Stimulated activated CD4-positive, alpha-beta T cell treated with anti-CD3 and anti-CD28 coated beads, Interleukin-1b, Interleukin-23, amount 100 ng/mL, for 1 hour (primary cell): ENCODE measurements at places on chromosomes 5 and 9.

DNA sequence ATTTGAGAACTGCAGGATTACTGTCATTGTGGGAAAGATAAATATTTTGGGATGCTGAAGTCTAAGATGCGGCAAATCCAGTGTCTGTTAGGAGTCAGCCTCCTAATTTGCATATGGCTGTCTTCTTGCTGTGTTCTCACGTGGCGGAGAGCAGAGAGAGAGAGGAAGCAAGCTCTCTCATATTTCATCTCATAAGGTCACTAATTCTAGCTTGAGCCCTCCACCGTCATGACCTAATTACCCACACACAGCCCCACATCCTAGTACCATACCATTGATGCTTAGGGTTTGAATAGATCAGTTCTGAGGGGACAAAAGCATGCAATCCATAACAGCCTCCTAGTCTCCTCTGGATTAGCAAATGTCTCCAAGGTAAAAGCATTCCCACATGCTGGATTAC lies 124.5 kb downstream of the CDH12 start:
- no peak for DNase-seq

GRCh38 chr9:109316207-109316640 lies 4.6 kb downstream of the EPB41L4B start:
- no peak for DNase-seq

GRCh38 chr9:86407022-86407421 lies 52.8 kb upstream of the TUT7 start:
- no peak for DNase-seq

DNA sequence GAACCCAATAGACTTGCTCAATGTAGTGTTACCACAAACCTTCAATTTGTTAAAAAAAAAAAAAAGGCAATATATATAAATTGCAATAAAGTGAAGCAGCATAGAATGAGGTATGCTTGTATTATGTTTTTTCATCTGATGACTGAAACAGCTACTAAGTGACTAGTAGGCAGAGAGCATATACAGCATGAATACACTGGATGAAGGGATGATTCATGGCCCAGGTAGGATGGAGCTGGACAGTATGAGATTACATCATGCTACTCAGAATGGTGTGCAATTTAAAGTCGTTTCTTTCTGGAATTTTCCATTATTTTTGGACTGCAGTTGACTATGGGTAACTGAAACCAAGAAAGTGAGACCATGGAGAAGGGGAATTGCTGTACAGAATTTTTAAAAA lies 161.2 kb downstream of the GNA14 start:
- no peak for DNase-seq

- DNase-seq, result no peak
Measured at GRCh38 chr5:108579236-108579635, 168.5 kb upstream of the FER start.
